Thyroid gland (tissue), 4 donors: ENCODE measurements at places on chromosomes 13 and 19. TPM values are rescaled to one million over a fixed set of nuclear protein-coding genes. Genes with fewer than 3 reads are reported as not detected.

The NKG7 gene
- not detected for total RNA-seq

The WDR88 gene
- not detected for total RNA-seq

- peaks cover 58% of the 10 kb centered on the region for H3K4me1 ChIP-seq
- H3K4me3 ChIP-seq = no peak overlapping the region
- no peaks in the 10 kb centered on the region for H3K27me3 ChIP-seq
- DNase-seq = peak; percentile 66
- H3K27ac ChIP-seq = peak overlapping the region; percentile 81
- no peaks in the 10 kb centered on the region for H3K36me3 ChIP-seq
Measured at GRCh38 chr13:26024558-26024957, 27.3 kb downstream of the SHISA2 start.

GRCh38 chr19:12800923-12801465, 606 bp downstream of the PRDX2 start:
- peak overlapping the region; percentile 56 for H3K27ac ChIP-seq
- H3K4me3 ChIP-seq = peak overlapping the region; percentile 97
- no peak for DNase-seq

- DNase-seq = no peak
- H3K36me3 ChIP-seq = no peaks in the 10 kb centered on the region
- no peaks in the 10 kb centered on the region for H3K4me1 ChIP-seq
- H3K4me3 ChIP-seq = no peak overlapping the region
Measured at GRCh38 chr13:78215458-78216108, 297.0 kb upstream of the EDNRB start.

GRCh38 chr13:67296511-67296910, 66.4 kb upstream of the PCDH9 start:
- DNase-seq = no peak
- H3K36me3 ChIP-seq = no peaks in the 10 kb centered on the region
- no peaks in the 10 kb centered on the region for H3K27me3 ChIP-seq
- H3K27ac ChIP-seq = no peak overlapping the region
- no peaks in the 10 kb centered on the region for H3K4me1 ChIP-seq

DNA sequence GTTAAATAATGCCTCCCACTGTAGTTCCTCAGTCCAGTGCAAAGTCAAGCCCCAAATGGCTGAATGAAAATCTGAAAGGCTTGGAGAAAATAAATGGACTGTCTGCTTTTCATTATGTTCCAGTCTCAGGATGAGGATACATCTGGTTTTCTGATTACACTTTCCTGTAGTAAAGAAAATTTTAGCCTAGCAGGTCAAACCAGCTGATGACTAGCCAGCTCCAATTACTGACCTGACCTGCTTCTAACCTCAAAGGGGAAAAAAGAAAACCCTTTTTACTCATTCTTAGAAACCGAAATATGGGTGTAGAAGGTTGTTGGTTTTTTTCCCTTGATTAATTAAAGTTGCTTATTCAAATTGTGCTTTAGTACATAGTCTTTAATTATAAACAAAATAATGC, 418.4 kb downstream of the EFNB2 start:
- no peak overlapping the region for H3K27ac ChIP-seq
- no peak overlapping the region for H3K4me3 ChIP-seq
- no peak for DNase-seq

DNA sequence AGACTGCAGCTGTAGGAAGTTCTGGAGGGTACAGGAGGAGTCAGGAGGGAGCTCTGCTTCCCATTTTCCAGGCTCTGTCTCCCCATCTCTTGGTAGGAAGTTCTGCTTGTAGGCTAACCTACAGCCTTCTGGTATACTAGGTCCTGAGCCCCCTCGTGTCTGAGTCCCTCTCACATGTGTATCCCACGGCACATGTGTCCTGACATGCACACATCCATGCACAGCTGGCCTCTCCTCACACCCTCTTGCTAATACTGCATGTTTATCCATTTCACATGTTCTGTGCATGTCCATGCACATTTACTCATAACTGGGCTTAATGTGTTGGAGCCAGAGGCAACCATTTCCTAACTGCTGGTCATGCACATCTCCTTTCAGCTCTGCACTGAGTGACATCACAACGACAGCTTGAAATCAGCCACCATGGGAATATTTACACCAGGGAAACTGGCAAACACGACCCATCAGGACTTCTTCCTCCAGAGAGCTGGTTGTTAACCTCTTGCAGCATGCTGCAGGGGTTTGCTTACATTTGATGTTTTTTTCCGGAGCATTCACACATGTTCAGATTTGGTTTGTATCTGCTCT, 3.0 kb downstream of the CD209 start:
- no peak overlapping the region for H3K27ac ChIP-seq
- no peaks in the 10 kb centered on the region for H3K4me1 ChIP-seq
- no peaks in the 10 kb centered on the region for H3K36me3 ChIP-seq
- no peaks in the 10 kb centered on the region for H3K27me3 ChIP-seq
- no peak overlapping the region for H3K4me3 ChIP-seq
- DNase-seq = no peak

DNA sequence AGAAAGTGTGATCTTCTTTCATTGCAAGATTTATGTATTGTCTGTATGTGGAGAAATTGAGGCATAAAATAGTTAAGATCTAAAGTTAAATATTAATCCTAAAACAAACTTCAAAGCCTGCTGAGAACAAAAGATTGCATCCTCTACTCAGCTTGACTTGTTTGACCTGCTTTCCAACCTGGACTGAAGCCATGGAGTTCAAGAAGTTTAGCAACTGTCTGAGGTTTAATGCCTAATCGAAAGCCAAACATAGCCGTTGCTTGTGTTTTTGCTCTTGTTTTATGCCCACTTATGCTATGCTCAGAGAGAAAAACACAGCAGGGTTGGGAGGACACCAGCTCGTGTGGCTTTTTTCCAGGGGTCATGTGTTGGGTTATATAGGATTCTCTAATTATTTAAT, 135.6 kb downstream of the NUFIP1 start:
- peak; percentile 19 for DNase-seq
- no peak overlapping the region for H3K4me3 ChIP-seq
- peak overlapping the region; percentile 42 for H3K27ac ChIP-seq
- peaks cover 27% of the 10 kb centered on the region for H3K4me1 ChIP-seq

- DNase-seq = no peak
- no peaks in the 10 kb centered on the region for H3K4me1 ChIP-seq
- no peaks in the 10 kb centered on the region for H3K27me3 ChIP-seq
- no peak overlapping the region for H3K27ac ChIP-seq
- no peaks in the 10 kb centered on the region for H3K36me3 ChIP-seq
Measured at GRCh38 chr13:84567848-84568247, 685.6 kb upstream of the SLITRK1 start.

GRCh38 chr13:96796091-96796633, 198.1 kb downstream of the OXGR1 start:
- no peaks in the 10 kb centered on the region for H3K36me3 ChIP-seq
- H3K27ac ChIP-seq = no peak overlapping the region
- no peaks in the 10 kb centered on the region for H3K27me3 ChIP-seq
- H3K4me3 ChIP-seq = no peak overlapping the region

DNA sequence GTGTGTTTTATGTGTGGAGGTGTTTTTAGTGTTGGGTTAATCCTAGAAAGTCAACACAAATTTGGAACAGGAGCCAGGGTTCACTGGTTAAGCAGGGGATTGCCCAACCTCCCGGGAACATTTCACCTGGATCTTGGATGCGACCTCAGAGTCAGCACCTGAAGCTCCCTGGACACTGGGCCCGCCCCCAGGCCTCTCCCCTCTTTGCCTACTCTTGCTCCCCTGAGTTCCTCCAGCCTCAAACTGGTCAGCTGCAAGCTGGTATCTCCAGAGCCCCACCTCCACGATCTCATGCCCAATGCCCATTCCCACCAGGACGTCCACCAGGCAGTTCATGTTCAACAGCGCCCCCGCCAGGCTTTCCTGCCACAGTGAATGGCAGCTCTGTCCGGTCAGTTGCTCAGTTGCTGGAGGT, 9.7 kb downstream of the HSD17B14 start:
- peak; percentile 71 for DNase-seq
- no peak overlapping the region for H3K4me3 ChIP-seq
- H3K27ac ChIP-seq = peak overlapping the region; percentile 56
- no peaks in the 10 kb centered on the region for H3K36me3 ChIP-seq
- peaks cover 7% of the 10 kb centered on the region for H3K4me1 ChIP-seq

DNA sequence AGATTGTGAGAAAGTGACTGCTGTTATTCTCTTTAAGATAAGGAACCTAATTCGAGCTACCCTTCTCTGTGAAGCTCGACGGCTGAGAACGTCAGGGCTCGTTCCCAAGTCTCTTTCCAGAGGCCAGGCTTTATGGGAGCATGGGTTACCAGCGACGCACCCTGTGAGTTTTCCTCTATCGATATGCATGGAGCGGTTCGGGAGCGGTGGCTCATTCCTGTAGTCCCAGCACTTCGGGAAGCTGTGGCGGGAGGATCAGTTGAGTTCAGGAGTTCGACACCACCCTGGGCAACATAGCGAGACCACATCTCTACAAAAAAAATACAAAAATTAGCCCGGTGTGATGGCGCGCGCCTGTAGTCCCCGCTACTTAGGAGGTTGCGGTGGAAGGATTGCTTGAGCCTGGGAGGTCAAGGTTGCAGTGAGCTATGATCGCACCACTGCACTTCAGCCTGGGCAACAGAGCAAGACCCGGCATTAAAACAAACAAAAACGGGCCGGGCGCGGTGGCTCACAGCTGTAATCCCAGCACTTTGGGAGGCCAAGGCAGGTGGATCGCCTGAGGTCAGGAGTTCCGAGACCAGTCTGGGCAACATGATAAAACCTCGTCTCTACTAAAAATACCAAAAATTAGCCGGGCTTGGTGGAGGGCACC, 681 bp upstream of the ZNF606 start:
- H3K36me3 ChIP-seq = peaks cover 44% of the 10 kb centered on the region
- H3K27me3 ChIP-seq = no peaks in the 10 kb centered on the region
- peaks cover 20% of the 10 kb centered on the region for H3K4me1 ChIP-seq
- DNase-seq = peak; percentile 70
